ENCODE measurements at places on chromosomes 11 and 22.

DNA sequence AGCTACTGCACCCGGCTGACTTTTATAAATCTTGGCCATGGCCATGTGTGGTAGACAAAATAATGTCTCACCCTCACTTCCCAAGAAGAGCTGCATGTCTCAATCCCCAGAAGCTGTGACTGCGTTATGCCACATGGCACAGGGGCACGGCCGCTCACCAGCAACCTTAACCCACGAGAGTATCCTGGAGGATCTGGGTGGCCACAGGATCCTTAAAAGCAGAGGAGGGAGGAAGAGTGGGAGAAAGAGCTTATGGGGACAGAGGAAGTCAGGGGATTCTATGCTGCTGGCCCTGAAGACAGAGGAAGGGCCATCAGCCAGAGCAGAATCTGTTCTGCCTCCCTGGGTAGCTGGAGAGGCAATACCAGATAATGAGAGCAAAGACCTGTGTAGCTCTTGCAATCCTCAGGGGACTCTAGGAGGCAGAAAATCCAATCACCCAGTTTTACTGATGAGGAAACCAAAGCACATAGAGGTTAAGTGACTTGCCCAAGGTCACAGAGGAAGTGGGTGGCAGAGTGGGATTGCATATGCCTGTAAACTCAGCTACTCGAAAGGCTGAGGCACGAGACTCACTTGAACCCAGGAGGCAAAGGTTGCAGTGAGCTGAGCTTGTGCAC, 55.3 kb downstream of the CELSR1 start:
- DNase-seq, result no peak

- no peak for DNase-seq
These were observed 5.6 kb downstream of the MICALL1 start for GRCh38 chr22:37911697-37912096.

DNA sequence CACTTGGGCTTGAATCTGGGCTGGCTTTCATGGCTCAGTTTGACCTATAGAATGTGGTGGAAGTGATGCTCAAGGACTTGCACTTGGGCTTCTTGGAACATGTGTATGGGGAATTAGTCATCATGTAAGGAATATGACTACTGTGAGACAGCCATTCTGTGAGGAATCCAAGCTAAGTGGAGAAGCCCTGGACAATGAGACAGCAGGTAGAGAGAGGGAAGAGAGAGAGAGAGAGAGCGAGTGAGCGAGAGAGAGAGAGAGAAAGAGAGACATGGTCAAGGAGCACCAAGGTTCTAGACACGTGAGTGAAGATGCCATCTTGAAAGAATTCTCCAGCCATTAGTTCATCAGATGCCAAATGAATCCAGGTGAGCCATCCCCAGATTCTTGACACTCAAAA, 261.6 kb upstream of the SORL1-AS1 start:
- peak; percentile 29 for DNase-seq

- DNase-seq, result peak; percentile 67
These were observed at the start of gene TIRAP for GRCh38 chr11:126282736-126283591. TSS of gene TIRAP (plus strand) at chr11:126283093. CDS start at chr11:126290895, 7,802 bp downstream.

DNA sequence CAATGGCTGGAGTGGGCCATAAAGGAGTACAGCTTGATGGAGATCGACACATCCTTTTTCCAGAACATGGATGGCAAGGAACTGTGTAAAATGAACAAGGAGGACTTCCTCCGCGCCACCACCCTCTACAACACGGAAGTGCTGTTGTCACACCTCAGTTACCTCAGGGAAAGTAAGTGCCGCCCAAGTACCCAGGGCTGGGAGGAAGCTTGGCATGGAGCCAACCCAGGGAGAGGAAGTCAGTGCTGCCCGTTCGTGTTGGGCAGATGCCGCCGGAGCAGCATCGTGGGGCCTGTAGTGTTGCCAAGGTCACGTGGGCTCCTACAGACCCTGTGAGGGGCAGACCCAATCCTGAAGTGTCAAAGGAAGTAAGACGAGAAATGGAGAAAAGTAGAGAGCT, 78.9 kb downstream of the FLI1 start:
- DNase-seq, result no peak

GRCh38 chr11:62004473-62004872, 37.0 kb upstream of the FTH1 start:
- peak; percentile 57 for DNase-seq

GRCh38 chr11:120784566-120785251, 239.2 kb upstream of the TBCEL start:
- no peak for DNase-seq

DNA sequence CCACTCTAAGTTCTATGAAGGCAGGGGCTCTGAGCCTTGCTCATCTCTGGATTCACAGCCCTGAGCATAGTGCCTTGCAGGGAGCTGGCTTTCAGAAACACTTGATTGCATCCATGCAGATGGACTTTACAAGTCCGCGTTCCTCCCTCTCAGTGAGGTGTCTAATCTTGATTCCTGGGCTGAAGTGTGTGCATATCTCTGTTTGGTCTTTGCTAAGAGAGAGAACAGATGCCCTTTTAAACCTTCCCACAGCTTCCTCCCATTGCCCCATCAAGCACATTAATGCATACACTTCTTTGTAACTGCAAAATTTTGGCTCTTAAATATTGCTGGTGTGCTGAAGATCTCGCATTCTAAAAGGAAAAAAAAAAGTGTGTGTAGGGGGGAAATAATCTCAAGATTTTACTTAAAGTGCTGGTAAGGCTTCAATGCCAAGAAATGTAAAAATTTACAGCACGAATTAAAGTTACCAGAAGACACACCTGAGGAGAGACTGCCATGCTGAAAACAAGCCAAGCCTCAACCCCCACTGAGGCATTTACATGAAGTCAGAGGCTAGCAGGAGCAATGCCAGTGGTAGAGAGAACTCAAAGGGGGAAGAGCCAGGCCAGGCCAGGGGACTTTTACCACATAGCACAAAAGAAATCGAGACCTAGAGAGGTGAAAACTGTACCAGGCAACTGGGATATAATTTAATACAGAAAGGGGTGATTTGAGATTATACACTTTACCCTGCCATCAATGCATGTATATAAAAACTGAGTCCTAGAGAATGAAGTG, 492.1 kb downstream of the SOX6 start:
- no peak for DNase-seq

GRCh38 chr11:63448646-63449045, 42.3 kb downstream of the PLAAT5 start:
- DNase-seq, result no peak

DNA sequence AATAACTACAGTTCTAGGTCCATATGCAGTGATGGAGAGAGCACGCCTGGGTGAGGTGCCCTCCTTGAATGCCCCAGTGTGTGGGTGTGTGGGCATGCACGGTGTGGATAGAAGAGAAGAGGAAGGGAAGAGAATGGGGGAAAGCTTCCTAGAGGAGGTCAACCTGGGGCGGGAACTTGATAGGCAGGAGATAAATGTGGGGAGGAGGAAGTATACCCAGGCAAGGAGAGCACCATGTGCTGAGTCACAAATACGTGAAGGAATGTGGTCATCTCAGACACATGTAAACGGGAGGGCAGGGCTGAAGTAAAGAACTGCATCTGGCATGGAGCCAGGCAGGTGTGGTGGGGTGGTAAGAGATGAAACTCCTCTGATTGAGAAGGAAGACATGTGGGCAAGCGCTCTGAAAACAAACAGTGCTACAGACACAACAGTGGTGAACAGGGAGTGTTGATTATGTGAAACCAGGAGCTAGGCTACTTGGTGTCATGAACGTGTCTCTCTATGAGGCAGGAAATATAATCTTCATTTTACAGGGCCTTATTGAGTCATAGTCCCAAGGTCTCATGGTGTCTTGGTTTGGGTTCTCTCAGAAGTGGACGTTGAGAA, 61.5 kb upstream of the EED start:
- DNase-seq, result peak; percentile 20

- DNase-seq, result no peak
These were observed 15.9 kb downstream of the NEAT1 start for GRCh38 chr11:65438257-65439151.

- DNase-seq, result no peak
These were observed 61.7 kb downstream of the DDI1 start for GRCh38 chr11:104098132-104098531.

DNA sequence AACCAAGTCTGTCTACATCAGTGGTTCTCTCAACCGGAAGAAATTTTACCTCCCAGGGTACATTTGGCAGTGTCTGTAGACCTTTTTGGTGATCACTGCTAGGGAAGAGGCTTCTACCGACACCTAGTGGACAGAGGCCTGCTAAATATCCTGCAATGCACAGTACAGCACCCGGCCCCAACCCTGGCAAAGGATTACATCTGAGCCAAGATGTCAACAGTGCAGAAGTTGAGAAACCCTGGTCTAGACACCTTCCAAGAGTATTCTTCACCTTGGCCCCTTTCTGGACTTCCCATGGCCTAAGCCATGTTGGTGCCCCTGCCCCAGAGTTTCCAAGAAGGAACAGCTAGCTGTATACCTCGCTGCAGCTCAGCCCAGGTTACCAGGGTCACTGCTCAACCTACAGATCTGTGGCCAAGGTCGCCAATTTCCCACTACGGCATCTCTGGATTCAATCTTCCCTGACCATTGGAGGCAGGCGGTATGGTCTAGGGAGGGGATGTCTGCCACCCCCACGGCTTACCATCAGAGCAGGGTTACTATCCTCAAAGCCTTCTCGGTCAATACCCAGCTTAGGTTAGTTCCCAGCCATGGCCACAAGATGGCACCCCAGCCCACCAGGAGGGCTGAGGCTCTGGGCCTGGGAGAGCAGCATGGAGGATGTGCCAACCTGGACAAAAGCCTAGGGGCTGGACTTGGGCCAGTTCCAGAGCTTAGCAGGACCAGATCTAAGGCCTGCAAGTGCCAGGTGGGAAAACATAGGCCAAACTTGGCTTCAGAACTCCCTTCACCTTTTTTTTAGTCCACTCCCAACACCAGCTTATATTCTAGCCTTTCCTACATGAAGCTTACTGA, 3.7 kb upstream of the KCNC1 start:
- peak; percentile 62 for DNase-seq

- DNase-seq, result no peak
These were observed 14.5 kb downstream of the HSPA8 start for GRCh38 chr11:123047266-123047946.

- no peak for DNase-seq
These were observed 124.9 kb downstream of the C11orf58 start for GRCh38 chr11:16863389-16863788.

Data from fibroblast of skin of back (primary cell).